ENCODE measurements at places on chromosomes 2 and 18. TPM values are rescaled to one million over a fixed set of nuclear protein-coding genes. Genes with fewer than 3 reads are reported as not detected.

SEH1L gene
- 14.4 TPM for total RNA-seq

DNA sequence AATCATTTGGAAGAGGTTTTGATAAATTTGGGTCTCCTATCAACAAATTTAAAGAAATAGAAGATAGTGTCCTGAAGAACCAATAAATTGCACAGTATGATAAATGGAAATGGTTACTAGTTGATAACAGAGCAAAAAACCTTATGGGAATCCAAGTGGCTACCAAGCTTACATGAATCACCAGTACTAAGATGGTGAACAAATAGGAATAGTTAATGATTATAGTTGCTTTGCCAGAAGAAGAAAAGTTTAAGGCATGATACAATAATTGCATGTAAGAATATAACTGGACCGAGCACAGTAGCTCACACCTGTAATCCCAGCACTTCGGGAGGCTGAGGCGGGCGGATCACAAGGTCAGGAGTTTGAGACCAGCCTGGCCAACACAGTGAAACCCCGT is 19.6 kb upstream of the INO80D start:
- H3K27me3 ChIP-seq, result no peaks in the 10 kb centered on the region
- H3K27ac ChIP-seq, result no peak overlapping the region
- no peaks in the 10 kb centered on the region for H3K36me3 ChIP-seq
- DNase-seq, result no peak

- peak overlapping the region; percentile 95 for H3K27ac ChIP-seq
- no peaks in the 10 kb centered on the region for H3K4me1 ChIP-seq
- H3K36me3 ChIP-seq, result no peaks in the 10 kb centered on the region
- H3K4me3 ChIP-seq, result peak overlapping the region; percentile 61
- peak; percentile 59 for DNase-seq
These were observed 633 bp downstream of the NABP1 start for GRCh38 chr2:191678437-191679100.

DNA sequence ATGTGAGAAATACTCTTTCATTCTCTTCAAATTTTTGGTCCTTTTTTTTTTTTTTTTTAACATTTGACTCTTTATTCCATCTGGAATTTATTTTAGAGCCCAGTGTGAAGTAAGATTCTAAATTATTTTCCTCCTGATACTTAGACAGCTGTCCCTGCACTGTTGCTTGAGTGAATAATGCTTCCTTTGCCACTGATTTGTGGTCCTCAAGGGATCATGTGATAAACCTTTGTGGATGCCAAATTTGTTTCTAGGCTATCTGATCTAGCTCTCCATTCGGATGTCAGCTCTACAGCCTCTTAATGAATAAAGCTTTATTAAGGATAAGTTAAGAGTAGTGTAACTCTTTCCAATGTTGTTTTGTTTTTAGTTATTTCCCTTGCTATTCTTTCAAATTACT is 142.3 kb downstream of the SMAD7 start:
- DNase-seq, result peak; percentile 3
- H3K4me1 ChIP-seq, result no peaks in the 10 kb centered on the region
- H3K27ac ChIP-seq, result no peak overlapping the region
- H3K27me3 ChIP-seq, result no peaks in the 10 kb centered on the region

CGREF1 gene
- 7.7 TPM for total RNA-seq

GRCh38 chr18:79634186-79634585 is 45.4 kb upstream of the CTDP1 start:
- H3K4me1 ChIP-seq, result no peaks in the 10 kb centered on the region
- H3K27me3 ChIP-seq, result no peaks in the 10 kb centered on the region
- DNase-seq, result no peak
- no peak overlapping the region for H3K27ac ChIP-seq
- H3K4me3 ChIP-seq, result no peak overlapping the region

- H3K27ac ChIP-seq, result no peak overlapping the region
- H3K27me3 ChIP-seq, result no peaks in the 10 kb centered on the region
- H3K4me1 ChIP-seq, result no peaks in the 10 kb centered on the region
- no peak for DNase-seq
These were observed 132.9 kb upstream of the PKDCC start for GRCh38 chr2:41914936-41915335.

- no peaks in the 10 kb centered on the region for H3K27me3 ChIP-seq
- no peaks in the 10 kb centered on the region for H3K36me3 ChIP-seq
- no peaks in the 10 kb centered on the region for H3K4me1 ChIP-seq
- H3K27ac ChIP-seq, result no peak overlapping the region
- DNase-seq, result no peak
These were observed 47.4 kb upstream of the SIX3 start for GRCh38 chr2:44894058-44894457.

GRCh38 chr2:189175869-189176433 is 3.6 kb downstream of the COL5A2 start:
- H3K27me3 ChIP-seq, result no peaks in the 10 kb centered on the region
- H3K27ac ChIP-seq, result peak overlapping the region; percentile 93

- DNase-seq, result no peak
- H3K4me3 ChIP-seq, result no peak overlapping the region
- no peak overlapping the region for H3K27ac ChIP-seq
- no peaks in the 10 kb centered on the region for H3K36me3 ChIP-seq
These were observed 75.0 kb upstream of the BZW1 start for GRCh38 chr2:200736646-200737274.

SIX3 gene
- total RNA-seq, result not detected

DNA sequence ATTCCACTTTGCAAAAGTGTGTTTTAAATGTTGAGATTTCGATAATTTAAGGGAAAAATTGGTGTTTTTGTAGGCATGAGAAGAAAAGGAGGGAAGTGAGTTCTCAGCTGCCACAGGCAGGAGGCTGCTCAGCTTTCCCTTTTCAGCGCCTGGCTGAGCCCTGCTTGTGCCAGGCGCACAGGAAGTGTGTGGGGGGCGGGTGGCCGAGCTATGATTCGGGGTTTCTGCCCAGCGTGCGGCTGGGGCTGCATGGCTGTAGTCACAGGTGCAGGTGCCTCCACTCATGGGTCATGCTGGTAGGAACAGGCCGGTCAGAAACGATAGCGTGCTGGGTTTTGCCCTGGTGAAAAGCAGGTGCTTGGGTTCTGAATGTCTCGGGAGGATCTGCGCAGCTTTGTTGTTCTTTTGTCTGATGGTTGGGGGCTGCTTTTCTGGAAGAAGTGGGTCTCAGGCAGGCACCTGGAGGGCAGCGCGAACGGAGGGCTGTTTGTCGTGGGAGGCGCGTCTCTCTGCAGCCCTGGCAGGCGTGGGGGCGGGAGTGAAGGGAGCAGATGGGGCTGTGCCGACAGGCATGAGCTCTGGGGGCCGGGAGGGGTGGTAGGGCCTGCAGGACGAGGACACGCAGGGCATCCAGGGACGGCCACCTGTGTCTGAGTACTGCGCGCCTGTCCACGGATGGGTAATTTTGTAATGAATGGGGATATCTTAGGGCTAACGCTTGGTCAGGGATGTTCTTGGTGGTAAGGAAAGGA is 2.1 kb downstream of the KCNG2 start:
- no peak overlapping the region for H3K4me3 ChIP-seq
- no peak overlapping the region for H3K27ac ChIP-seq
- no peak for DNase-seq
- H3K36me3 ChIP-seq, result no peaks in the 10 kb centered on the region
- H3K4me1 ChIP-seq, result peaks cover 19% of the 10 kb centered on the region

CCDC148 gene
- not detected for total RNA-seq

- H3K36me3 ChIP-seq, result no peaks in the 10 kb centered on the region
- DNase-seq, result no peak
- H3K27ac ChIP-seq, result no peak overlapping the region
- H3K27me3 ChIP-seq, result no peaks in the 10 kb centered on the region
- H3K4me3 ChIP-seq, result no peak overlapping the region
- no peaks in the 10 kb centered on the region for H3K4me1 ChIP-seq
These were observed 467.6 kb downstream of the NYAP2 start for GRCh38 chr2:225867071-225867470.

DNA sequence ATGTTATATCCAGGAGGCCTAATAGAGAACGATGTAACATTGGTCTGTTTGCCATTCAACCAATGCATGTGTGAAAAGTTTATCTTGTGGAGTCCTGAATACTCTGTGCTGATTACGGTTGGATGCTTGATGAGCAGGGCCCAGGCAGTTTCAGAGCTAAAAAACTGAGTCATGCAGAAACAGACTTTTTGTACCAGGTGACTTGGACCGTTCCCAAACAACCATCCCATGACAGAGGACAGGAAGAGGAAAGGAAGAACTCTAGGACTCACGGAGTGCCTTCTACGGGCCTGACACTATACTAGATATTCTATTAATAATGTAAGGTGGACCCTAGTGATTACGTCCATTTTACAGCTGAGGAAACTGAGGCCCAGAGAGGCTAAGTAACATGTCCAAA is 142.1 kb downstream of the ARHGAP28 start:
- no peak overlapping the region for H3K4me3 ChIP-seq
- H3K27ac ChIP-seq, result no peak overlapping the region
- no peaks in the 10 kb centered on the region for H3K27me3 ChIP-seq
- no peak for DNase-seq

GRCh38 chr2:38975042-38975441 is 85.4 kb downstream of the ARHGEF33 start:
- H3K27me3 ChIP-seq, result no peaks in the 10 kb centered on the region
- H3K4me1 ChIP-seq, result no peaks in the 10 kb centered on the region
- H3K36me3 ChIP-seq, result no peaks in the 10 kb centered on the region

GRCh38 chr2:150681120-150681804 is 193.8 kb upstream of the RND3 start:
- no peak overlapping the region for H3K27ac ChIP-seq
- H3K36me3 ChIP-seq, result no peaks in the 10 kb centered on the region
- H3K4me1 ChIP-seq, result no peaks in the 10 kb centered on the region
- H3K27me3 ChIP-seq, result no peaks in the 10 kb centered on the region
- H3K4me3 ChIP-seq, result no peak overlapping the region

CERKL gene
- 1.5 TPM for total RNA-seq

GRCh38 chr2:25690058-25690457 is 16.7 kb upstream of the DTNB start:
- DNase-seq, result no peak
- H3K4me3 ChIP-seq, result no peak overlapping the region
- no peaks in the 10 kb centered on the region for H3K27me3 ChIP-seq
- no peak overlapping the region for H3K27ac ChIP-seq
- H3K4me1 ChIP-seq, result no peaks in the 10 kb centered on the region

SCYGR2 gene
- total RNA-seq, result not detected

M1AP gene
- total RNA-seq, result not detected

- no peak for DNase-seq
- no peak overlapping the region for H3K4me3 ChIP-seq
- H3K36me3 ChIP-seq, result no peaks in the 10 kb centered on the region
- H3K27me3 ChIP-seq, result no peaks in the 10 kb centered on the region
- H3K4me1 ChIP-seq, result no peaks in the 10 kb centered on the region
These were observed 44.2 kb downstream of the LHCGR start for GRCh38 chr2:48711343-48711742.

Measured in uterus (tissue), 4 donors.